ENCODE measurements at places on chromosomes 4 and X.

GRCh38 chr4:8778760-8779159 is 92.9 kb downstream of the HMX1 start:
- no peak for DNase-seq

GRCh38 chr4:183409934-183410333 is 34.5 kb upstream of the CDKN2AIP start:
- no peak for DNase-seq

DNA sequence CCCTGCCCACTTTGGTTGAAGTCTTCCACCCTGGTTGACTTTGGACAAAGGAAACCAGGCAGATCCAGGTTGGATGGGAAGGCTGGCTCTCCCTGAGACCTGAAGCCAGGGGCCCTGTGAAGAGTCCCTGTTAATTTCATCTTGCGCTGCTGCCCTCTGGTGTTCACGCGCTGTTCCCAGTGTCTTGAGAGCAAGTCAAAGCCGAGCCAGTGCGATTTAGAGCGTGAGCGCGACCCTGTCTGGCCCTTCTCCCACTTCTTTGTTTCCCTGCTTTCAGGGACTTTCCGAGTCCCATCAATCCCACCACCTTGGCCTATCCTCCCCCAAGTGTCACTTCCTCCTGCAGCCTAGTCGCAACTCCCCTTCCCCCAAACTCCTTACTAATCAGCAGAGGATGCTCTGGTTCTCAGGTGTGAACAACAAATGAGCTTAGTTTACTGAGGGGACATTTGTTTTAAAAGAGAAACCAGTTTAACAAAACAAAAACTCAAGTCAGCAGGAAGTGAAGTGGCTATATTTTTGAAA is 25.8 kb upstream of the CHRNA9 start:
- DNase-seq, result peak; percentile 88

DNA sequence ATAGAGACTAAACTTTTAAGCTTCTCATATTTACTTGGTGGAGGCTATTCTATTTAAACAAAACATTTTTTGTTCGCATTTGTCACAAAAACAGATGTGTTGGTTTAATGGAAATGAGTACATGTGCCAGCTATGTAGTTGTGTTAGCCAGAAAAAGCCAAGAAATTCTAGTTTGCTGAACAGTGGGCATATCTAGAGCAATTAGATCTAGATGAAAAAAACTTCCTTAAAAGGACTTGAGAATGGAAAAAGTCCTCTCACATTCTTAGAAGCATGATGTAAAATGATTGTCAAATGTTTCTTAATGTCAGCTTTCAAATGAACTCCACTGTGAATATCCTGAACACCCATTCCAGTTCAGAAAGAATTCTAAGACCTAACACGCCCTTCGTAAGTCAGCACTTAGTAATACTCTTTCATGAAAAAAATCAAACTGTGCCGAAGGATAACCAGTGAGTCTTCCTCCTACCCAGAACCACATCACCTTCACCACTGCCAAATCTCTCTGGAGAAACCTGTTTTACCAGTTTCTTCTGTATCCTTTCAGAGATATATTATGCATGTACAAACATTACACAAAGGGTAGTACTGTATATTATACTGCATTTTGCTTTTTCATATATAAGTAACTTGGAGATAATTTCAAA is 28.2 kb downstream of the PHKA1 start:
- no peak for DNase-seq

- DNase-seq, result no peak
Observed at GRCh38 chrX:10197279-10198210, 40.8 kb downstream of the CLCN4 start.

DNA sequence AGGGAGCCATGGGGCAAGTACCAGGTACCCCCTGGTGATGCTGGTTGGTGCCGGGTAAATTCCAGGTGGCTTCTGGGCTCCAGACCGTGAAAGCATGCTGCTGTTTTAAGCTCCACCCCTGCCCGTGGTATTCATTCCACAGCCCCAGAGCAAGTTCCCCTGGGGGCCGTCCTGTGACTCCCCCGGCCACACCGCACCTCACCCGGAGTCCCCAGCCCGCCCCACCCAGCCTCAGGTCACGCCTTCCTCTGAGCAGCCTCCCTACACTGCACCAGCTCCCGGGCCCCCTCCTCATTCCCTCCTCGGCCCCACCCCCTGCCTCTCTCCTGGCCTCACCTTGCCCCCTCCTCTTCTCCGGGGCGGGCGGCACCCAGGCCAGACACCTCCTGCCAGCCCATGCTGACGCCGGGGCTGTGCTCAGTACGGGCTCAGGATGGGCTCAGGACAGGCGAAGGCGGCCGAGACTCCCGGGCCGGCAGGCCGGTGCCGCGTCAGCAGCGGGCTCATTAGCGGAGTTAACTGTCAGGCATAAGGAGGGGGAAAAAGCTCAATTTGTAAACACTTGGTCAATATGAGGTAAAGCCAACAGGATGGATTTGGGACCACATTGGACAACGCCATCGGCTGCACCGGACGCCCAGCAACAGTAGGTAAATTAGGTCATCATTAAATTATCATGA is 127.4 kb downstream of the FAM53A start:
- no peak for DNase-seq

- no peak for DNase-seq
Observed at GRCh38 chr4:90219822-90220221, 92.6 kb downstream of the CCSER1 start.

DNA sequence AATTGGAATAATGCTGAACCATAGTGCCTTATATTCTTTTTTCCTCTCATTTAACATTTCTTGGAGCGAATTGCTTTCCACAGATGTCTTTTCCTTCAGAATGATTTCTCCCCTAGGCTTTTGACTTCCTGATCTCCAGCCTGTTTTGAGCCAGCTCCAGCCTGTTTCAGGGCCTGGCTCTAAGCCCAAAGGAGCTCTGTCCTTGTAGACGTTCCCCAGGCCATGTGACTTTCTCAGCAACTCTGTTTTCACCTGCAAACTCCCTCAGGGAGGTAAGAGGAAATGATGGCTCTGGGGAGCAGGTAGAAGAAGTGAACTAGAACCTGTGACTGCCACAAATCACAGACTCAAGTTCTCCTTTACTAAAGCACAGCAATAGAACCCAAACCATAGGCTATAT is 89.1 kb downstream of the AKAP4 start:
- no peak for DNase-seq

DNA sequence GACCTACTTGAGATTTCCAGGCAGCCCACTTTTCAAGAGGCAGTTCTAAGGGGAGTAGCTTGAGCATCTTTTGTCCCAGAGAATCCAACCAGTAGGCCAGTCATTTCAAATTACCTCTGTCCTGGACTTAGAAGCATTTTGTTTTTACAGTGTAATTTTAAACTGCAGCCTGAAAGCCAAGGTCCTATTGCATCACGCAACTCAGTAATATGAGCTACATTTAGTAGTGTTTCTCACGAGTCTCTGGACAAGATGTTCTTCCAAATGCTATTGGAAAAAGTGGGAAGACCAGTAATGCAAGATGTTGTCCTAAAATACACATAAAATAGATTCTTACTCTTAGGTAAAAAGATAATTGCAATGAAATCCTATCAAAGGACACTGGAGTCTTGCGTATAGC is 182.5 kb upstream of the ARX start:
- DNase-seq, result no peak

DNA sequence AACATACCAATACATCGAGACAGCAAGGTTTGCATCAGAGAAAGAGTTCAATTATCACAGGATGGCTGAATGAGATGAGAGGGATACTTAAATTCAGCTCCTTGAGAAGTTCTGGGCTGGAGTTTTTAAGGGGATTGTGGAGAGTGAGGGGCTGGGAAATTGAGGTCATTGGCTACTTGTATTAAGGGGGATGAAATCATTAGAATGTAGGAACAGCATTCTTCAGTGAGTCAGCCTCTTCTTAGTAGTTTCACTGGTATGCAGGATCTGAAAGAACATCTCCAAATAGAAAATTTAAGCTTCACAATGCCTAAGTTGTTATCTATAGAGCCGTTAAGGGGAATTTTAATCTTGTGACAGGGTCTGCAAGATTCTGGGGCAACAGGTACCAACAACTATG is 211.6 kb upstream of the TAPT1 start:
- DNase-seq, result no peak

GRCh38 chr4:24747234-24747975 is 48.0 kb upstream of the SOD3 start:
- DNase-seq, result no peak

DNA sequence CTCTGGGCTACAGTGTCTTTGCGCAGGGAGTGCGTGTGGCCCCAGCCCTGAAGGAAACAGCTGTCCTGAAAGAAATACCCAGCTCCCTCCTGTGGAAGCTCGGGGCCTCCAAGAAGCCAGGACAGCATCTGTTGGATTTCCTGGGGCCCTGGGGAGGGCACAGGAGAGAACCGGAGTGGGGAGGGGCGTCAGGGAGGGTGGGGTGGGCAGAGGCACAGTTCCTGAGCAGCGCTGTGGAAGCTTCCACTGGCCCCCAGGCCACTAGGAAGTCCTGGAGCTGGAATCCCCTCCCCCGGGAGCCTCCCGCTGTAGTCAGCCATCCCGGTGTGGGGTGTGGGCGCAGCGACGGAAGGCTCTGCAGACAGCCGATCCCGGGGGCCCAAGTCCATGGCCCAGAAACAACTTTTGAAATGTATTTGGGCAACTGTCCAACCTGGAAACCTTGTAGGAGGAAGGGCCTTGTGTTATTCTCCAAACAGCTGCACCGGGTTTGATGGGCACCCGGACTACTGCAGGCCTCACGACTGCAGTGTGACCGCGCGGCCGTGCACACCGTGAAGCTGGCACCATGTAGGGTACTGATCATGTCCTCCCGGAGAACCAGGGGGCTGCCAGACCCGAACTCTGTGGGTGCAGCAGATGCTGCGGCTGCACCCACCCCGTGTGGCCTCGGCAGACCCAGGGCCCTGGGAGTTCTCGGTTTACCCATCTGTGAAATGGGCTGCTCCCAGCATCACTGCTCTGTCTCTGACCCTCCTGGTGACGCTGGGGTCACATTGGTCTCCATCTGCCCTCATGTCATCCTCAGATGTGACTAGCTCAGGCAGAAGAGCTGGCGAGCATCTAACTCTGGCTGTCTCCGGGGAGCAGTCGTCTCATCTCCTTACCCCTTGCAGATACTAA is 68.5 kb upstream of the HMX1 start:
- no peak for DNase-seq

- no peak for DNase-seq
Observed at GRCh38 chrX:773292-774025, 142.9 kb downstream of the SHOX start.

- no peak for DNase-seq
Observed at GRCh38 chrX:19887911-19888879, 795 bp upstream of the SH3KBP1 start.

- no peak for DNase-seq
Observed at GRCh38 chrX:102085706-102086105, 39.8 kb upstream of the TCEAL2 start.

DNA sequence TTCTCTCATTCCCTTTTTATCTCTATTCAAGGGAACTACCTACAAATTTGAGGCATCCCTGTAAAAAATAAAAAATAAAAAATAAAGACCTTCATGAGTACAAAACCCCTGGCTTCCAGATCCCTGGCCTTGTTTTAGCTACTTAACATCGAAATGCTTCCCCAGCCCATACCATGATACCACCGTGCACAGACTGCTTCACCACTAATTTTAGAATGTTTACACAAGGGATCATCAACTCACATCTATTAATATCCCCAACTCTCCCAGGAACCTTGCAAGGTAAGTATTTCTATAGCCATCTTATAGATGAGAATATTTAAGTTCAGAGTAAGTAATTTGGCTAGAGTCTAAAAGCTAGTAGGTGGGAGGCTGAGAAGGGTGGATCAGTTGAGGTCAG is 51.7 kb downstream of the UCHL1 start:
- no peak for DNase-seq

- DNase-seq, result no peak
Observed at GRCh38 chr4:115234405-115235093, 121.1 kb upstream of the NDST4 start.

DNA sequence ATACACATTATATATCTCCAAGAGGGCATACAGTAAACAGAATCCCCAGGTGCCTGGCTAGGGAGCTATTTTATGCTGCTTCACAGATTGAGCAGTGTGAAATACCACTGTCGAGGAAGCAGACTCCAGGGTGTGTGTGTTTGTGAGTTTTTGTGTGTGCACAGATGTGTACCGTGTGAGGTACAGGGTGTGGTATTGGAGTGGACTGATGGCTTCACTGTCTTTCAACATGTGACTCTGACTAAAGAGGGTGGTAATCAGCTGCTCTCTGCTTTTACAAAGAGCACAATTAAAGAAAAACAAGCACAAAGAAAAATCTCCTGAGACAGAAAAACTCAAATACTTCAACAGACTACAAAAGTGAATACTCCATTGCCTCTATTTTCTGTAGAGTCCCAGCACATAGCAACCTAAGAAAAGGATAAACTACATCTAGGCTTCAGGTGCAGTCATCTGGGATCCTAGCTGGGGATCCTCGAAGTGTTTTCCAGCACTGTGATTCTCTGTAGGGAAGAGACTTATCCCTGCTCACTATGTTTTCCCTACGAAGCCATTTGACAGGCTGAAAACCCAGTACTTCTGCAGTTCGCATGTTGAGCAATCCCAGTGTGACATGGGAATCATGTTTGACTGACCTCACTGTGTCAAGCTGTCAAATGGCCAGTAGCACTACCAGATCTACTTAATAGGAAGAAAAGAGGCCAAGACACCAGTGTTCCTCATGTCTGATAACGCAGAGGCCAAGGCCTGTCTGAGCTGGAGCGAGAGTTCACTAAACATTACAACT is 100.3 kb downstream of the CDS1 start:
- DNase-seq, result no peak

DNA sequence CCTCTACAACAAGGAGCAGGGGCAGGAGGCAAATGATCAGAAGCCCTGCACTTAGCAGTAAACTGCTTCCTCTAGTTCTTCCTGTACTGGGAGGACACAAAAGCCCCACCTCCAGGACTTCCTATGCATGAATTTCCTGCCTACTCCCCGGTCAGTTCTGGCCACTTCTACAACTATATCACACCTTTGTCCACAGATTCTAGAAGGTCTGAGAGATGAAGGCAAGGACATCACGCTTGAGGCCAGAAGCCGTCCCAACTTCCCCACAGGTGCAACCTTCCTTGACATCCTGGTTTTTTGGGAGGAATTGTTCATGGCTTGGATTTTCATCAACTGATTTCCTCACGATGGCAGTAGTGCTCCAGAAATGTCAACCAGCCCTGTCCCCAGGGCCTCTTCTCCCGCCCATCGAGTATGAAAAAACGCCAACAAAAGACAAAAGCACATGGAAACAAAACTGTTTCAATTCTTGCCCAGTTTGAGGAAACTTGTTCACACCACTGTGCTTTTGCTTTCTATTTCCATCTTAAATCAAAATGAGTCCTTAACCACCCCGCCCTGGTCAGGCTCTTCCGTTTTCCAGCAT is 206.5 kb upstream of the STK26 start:
- DNase-seq, result no peak

GRCh38 chr4:144531841-144532240 is 114.1 kb upstream of the HHIP start:
- DNase-seq, result no peak

GRCh38 chr4:174640146-174640545 is 117.9 kb upstream of the HPGD start:
- no peak for DNase-seq

- DNase-seq, result no peak
Observed at GRCh38 chr4:143397887-143398286, 61.2 kb downstream of the GAB1 start.

Measured in stimulated activated CD8-positive, alpha-beta memory T cell treated with anti-CD3 and anti-CD28 coated beads, Interleukin-2, amount 100 ng/mL, for 1 hour (primary cell).